ENCODE measurements at places on chromosomes 7 and 10.

DNA sequence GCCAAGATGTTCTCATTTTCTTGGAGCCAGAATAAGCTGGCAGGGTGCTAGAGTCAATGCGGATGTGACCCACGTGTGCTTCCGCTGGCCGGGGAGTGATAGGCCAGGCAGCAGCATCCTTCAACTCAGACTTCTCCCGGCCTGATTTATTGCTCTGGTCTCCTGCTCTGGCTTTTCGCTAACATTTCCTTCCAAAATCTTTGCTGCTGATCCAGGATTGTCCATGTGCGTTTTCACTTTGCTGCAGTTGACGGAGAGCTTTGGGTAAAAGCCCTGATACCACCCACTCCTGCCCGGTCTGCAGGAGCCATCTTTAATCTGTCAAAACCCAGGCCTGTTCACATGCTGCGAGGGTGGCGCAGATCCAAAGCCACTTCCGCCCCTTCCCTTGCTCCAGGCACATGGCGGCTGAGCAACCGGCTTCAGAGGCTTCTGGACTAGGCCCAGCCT, 106.8 kb downstream of the CYP26A1 start:
- no peak for DNase-seq

DNA sequence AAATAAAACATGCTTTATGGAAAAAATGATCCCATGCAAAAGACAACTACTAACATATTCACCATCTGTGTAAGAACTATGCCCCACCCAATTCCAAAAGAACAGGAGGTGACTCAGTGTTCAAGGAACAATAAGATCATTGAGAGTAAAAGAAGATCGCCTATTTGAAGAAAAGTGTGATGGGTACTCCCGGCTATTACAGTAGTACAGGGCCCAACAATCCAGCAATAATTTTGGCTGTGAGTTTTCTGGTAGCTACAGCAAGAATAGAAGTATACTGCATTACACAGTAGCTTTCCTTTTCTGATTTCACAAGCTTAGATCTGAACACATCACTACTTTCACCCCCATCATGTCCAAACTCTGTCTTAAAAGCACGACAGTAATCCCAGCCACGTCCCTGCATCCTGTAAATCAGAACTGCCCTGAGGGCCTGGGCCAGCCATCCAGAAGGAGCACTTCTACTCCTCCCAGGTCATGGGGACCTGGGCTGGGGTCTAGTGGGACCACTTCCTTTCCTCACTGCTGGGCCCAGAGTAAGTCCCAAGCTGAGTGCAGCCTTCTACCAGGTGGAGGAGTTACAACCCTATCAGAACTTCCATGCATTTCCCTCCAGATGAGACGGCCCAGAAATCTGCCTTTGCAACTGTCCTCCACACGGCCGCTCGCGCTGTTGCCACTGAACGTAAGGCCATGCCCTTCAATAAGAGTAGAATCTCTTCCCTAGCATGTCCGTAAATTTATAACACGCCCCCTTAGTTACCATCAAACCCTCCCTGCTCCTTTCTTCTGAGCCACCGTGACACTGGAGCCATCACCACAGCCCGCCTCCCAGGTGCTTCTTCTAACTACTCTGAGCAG, 7.9 kb downstream of the ESYT2 start:
- DNase-seq, result no peak

DNA sequence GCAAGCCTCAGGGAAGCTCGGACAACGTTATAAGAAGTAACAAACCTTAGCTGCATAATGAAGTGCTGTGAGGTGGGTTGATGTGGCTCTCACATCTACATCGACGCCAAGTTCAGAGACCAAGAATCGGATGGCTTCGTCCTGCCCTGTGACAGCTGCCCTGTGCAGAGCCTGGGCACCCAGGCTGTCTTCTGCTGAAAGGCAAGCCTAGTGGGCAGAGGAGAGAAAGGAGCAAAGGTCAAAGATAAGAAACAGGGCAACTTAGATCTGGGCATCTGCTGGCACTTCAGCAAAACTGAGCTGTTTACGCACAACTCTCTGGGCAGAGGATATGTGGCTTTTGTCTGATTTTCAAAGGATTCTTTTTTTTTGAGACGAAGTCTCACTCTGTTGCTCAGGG, 6.7 kb downstream of the ANKRD16 start:
- DNase-seq, result no peak

- DNase-seq, result no peak
Measured at GRCh38 chr7:150372271-150373048, 3.8 kb downstream of the REPIN1 start.

DNA sequence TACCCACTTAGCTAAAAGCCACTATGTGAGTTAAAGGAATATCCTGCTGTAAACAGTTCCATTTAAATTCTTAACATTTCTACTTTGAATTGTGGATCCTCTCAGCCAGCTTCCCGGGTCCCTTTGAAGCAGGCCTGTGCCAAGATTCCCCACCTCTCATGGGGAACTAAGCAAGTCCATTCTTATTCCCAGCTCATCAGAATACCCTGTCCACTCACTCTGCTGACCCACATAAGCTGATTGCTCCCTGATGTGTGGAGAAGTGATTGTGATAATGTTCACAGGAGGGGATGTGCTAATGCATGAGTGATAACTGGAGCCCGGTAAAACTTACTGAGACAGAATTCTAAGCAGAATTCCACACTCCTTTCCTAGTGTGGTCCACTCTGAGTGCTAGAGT, 709.7 kb downstream of the CNTNAP2 start:
- DNase-seq, result no peak

DNA sequence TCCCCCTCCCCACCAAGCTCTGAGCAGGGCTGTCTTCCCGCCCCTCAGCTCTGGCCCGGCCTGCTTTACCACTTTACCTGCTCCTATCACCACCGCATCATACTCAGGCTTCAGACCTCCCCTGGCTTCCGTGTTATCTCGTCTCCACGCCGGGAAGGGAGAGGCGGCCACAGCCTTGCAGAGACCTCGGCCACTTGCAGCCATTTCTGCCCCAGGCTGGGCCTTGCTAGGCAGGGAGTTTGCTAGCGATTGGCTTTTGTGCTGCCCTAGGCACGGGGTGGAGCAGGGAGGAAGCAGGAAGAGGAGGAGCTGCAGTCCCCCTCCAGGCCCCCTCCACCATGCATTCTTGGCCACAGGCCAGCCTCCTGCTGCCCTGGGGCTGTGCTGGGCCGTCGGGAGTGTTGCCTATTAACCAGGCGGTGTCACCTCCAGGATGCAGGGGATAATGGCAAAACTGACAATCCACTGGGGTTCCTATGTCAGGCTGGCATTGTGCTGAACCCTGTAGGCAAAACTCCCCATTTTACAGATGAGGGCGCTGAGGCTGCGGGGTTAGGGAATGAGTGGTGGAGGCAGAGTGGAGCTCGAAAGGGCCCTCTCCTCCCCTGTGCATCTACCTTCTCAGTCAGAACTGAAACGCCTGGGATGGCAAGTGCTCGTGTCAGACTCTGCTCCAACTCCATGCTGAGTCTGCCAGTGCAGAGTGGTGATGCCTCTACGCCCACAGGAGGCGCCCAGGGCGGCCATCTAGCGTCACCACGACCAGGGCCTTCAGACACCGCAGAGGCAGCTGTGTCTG, at the start of gene PYROXD2:
Gene PYROXD2, minus strand, starts transcription at position 251 of the 799 bp plus-strand sequence. Its CDS starts 47 bp downstream, at position 204.
- no peak for DNase-seq

DNA sequence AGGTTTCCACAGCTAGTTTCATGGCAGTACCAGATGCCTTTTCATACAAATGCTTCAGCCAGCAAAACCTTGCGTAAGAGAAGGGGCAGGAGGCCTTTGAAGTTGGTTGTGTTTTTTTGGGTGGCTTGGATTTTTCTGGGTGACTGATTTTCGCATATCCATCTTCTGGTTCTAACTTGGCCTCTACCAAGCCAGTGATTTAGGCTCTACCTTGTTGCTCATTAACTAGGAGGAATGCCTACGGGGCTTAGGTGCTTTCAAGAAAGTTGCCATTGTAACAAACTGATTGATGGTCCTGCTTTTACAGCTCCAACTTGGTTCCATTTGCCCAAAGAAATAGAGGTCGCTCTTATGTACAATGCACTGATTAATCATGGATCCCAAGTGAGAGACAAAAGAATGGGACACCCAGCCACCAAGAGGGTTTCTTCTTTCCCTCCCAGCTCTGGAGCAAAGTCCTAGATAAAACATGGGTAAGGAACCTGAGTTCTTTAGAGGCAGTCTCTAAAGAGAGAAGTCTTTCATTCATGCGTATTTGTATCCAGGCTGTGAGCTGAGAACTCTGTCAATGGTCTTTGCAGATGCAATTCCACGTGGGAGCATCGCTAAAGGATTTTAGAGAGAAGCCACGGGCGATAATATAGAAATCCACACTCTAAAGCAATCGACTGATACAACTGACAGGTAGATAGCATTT, 92.1 kb upstream of the FGFR2 start:
- no peak for DNase-seq

DNA sequence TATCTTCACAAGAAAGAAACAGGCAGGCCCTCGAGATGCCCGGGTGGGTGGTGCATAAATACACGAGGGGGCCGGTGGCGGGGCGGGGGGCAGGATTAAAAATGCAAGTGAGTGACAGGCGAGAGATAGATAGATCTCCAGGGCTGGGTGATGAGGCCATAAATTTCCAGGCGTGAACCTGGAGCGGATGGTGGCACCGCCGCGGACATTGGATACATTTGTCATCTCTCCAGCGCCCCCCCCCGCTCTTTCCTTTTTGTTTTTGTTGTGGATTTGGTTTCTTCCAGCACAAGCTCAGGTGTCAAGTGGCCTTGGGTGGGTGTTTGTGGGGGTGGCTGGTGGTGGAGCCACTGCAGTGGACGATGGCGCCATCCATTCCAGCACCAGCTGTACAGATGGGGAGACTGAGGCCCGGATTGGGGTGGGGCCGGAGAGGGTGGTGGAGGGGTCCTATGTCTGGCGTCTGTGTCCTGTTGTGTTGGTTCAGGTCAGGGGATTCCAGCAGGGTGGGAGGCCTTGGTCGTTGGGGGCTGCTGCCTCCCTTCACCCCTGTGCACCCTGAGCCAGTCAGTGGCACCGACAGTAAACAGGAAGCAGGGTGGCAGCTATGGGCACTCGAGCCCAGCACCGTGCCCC, 2.9 kb downstream of the ELFN1 start:
- no peak for DNase-seq

- no peak for DNase-seq
Measured at GRCh38 chr10:97179731-97180362, 5.9 kb downstream of the SLIT1 start.

- DNase-seq, result no peak
Measured at GRCh38 chr10:110758128-110758765, 113.5 kb upstream of the PDCD4 start.

GRCh38 chr10:97157578-97158095, 28.1 kb downstream of the SLIT1 start:
- DNase-seq, result no peak

- no peak for DNase-seq
Measured at GRCh38 chr10:79018521-79019011, 50.2 kb upstream of the ZMIZ1 start.

GRCh38 chr10:19986591-19986990, 170.4 kb downstream of the PLXDC2 start:
- DNase-seq, result no peak

Data from SIG-M5 (cell line).